ENCODE measurements at places on chromosomes 1 and 21.

DNA sequence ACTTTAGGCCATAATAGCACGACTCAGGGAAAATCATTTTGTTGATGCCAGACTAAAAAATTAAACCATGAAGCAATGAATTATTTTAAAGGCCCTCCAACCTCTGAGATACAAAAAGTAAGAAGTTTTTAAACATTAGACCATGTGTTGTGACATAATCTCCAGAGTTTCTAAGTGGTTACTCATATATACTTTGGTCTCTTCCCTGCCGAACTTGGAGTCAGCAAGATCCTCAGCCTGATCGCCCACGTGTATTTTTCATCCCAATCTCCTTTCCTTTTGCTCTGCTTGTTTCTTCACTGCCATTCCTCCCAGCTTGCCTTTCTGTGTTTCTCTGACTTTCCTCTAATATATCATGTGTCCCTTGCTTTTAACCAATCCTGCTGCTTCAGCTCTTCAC, 3.8 kb downstream of the ARV1 start:
- no peak for DNase-seq

GRCh38 chr1:184882957-184883815, 91.1 kb downstream of the NIBAN1 start:
- DNase-seq: no peak

GRCh38 chr1:168362991-168363390, 82.3 kb downstream of the TBX19 start:
- no peak for DNase-seq

DNA sequence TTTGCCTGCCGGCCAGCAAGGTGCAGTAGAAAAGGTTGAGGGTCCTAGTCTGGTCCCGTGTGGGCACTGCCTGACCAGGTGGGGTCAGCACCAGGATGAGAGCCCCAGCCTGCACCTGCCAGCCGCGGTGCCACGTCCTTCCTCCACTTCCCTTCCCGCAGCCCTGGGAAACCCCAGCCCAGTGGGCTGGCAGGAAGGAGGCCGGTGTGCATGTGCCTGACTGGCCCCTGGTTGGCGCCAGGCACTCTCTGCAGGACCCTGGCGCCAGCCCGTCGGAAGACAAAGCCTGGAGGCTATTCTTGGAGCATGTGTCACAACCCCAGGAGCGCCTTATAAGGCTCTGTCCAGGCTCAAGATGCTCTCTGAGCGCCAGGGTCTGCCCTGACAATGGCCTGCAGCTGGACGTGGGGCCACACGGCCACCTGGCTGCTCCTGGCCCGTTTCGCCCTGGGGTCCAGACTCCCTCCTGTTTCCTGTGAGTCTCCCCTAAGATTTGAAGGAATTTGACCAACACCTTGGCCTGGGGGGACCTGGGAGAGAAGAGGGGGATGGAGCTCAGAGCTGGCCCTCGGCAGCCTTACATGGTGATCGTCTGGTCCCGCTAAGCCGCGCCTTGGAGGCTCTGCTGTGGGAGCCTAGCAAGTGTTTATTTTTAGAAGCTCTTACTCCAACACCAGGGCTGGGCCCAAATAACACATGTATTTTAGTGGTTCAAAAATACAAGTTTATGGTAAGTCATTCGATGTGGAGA, 31.9 kb upstream of the POFUT2 start:
- no peak for DNase-seq

DNA sequence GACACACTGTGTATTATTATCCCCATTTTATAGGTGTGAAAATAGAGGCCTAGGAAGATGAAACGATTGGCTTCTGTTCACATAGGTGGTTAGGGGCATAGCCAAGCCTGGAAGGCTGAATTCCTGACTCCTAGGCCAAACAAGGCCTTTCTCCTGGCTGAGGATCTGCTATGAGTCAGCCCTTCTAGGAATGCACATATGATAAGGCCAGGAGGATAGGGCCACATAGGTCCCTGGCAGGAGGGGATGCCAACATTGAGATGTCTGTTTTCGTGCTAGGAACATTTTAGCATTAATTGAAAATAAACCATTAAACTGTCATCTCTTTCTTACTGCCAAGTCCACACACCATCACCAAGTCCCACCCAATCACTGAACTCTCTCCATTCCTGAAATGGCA, 9.2 kb downstream of the CSMD2 start:
- no peak for DNase-seq

GRCh38 chr1:226723657-226724532, 15.2 kb downstream of the ITPKB start:
- DNase-seq: no peak

GRCh38 chr1:42822800-42823392, 5.7 kb upstream of the SVBP start:
- DNase-seq: no peak

- peak; percentile 12 for DNase-seq
These were observed 39.7 kb downstream of the GLUL start for GRCh38 chr1:182351790-182352364.

- DNase-seq: no peak
These were observed 6.2 kb downstream of the ADSS2 start for GRCh38 chr1:244445320-244446181.

- DNase-seq: no peak
These were observed 44.3 kb downstream of the TPR start for GRCh38 chr1:186330758-186331157.

GRCh38 chr1:65688848-65689247, 103.8 kb upstream of the PDE4B start:
- no peak for DNase-seq

GRCh38 chr1:56644919-56645676, at the start of gene PRKAA2:
Gene PRKAA2 (plus strand): TSS chr1:56645314. CDS start chr1:56645388, 74 bp downstream.
- DNase-seq: peak; percentile 36

- no peak for DNase-seq
These were observed 138.3 kb downstream of the FOXD2 start for GRCh38 chr1:47575855-47576757.

DNA sequence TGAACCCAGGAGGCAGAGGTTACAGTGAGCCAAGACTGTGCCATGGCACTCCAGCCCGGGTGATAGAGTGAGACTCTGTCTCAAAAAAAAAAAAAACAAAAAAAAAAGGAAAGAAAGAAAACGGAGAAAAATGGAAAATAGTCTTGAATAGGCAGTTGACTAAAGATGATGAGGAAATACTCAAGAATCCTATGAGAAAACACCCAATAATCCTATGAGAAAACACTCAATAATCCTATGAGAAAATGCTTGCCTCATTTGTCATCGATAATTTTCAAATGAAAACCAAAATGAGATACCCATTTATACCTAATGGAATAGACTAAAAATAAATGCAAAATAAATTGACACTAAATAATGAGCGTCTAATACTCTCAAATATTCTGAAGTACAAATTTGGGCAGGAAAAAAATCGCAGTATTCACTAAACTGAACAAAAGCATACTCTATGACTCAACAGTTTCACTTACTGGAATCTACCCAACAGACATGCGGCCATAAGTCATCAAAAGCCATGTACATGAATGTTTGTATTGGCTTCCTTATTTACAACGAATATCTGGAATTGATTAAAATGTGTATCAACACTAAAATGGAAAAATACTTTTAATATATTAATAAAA, 733.9 kb upstream of the CHRM3 start:
- DNase-seq: no peak

- DNase-seq: no peak
These were observed 23.8 kb upstream of the KIAA1614 start for GRCh38 chr1:180888870-180889269.

DNA sequence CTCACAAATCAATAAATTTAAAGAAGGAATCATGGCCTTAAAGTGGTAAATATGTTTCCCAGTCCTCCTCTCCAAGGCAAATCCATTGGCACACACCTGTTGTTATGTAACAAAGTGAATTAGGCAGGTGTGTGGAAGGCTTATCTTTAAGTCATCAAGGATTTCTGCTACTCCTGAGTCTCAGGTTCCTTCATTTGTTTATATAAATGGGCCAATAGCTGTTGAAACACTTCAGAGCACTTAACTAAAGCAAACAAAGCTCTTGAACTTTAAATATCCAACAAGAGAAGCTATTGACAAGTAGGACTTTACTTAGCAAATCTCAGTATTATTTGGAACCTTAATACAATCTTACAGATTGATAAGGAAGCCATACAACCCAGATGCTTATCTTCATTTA, 99.3 kb upstream of the ESRRG start:
- no peak for DNase-seq

DNA sequence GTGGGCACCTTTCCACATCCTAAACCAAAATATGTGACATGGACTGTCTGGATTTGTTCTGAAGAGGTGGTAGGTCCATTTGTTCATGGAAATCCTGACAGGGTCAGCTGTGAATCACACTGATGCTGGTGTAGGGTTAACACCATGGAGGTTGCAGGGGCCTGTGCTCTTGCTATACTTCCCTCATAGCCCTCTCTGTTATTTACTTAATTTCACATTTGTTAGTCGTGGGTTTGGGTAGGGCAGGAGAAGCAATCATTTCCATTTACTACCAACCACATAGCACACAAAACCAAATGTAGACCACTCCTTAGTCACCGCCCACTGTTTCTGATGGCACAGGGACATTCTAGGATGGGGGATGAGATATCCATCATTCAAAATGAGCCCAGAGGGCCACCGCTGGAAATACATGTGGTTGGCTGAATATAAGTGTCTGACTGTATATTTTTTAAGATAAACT, 61.8 kb upstream of the POU2F1 start:
- no peak for DNase-seq

DNA sequence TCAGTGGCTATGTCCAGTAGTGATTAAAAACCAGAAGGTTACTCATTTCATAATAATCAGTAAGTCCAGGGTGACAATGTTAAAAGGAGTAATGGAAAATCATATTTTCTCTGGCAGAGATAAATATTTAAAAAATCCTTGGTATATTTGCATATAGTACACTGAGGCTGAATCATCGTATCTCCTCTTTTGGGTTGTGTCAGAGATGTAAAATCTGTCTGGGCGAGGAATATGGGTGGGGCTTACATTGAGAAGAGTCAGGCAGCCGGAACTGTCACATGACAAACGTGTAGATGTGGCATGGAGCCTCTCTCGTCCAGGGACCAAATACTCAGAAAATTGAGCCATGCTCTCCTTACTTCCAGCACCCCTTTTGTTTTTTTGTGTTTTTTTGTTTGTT, 120.9 kb downstream of the FMN2 start:
- DNase-seq: no peak

- no peak for DNase-seq
These were observed 32.3 kb downstream of the SAMSN1 start for GRCh38 chr21:14513804-14514203.

GRCh38 chr1:213585402-213585801, 402.4 kb upstream of the PROX1 start:
- DNase-seq: no peak

GRCh38 chr1:94883691-94884090, 43.2 kb downstream of the CNN3 start:
- DNase-seq: no peak

GRCh38 chr1:5554111-5554510, 438.1 kb downstream of the NPHP4 start:
- DNase-seq: no peak

DNA sequence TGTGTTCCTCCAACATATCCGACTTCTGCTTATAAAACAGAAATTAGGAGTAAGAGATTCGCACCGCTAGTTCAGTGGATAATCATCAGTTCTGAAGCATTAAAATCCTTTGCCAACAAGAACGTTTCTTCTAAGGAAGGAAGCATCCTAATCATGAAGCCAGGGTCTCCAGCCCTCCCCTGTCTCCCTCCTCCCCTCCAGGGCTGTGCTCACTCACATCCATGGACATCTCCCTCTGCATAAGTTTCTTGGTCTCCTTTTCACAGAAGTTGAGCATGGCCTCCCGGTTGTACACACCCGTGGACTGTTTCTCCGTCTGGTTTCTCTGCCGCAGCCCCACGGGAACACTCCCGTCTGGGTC, 505 bp downstream of the LMOD1 start:
- no peak for DNase-seq

- no peak for DNase-seq
These were observed 14.2 kb upstream of the CASQ2 start for GRCh38 chr1:115782571-115783281.

DNA sequence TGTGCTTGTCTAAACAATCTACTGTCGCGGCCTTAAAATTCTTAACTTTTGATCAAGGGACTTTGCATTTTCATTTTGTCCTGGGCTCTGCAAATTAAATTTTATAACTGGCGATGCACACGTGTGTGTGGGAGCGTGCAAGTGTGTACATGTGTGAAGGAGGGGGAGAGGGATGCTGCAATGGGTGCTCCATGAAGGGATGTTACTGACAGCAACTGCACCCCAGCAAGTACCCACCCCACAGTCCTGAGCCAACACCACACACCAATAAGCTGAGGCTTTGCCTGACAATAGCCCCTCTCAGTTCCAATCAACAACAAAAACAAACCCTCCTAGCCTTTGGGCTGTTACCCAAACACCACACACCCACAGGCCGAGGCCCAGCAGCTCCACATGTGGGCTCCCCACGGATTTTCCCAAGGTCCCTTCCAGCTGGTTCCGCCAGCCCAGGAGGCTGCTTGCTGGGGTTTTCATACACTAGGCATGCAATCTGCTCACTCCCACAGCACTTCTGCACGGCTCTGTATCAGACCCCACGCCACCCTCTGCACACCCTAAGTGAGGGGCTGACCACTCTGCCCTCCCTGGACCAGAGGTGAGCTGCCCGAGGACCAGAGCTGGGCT, 32.8 kb upstream of the IFFO2 start:
- DNase-seq: no peak

DNA sequence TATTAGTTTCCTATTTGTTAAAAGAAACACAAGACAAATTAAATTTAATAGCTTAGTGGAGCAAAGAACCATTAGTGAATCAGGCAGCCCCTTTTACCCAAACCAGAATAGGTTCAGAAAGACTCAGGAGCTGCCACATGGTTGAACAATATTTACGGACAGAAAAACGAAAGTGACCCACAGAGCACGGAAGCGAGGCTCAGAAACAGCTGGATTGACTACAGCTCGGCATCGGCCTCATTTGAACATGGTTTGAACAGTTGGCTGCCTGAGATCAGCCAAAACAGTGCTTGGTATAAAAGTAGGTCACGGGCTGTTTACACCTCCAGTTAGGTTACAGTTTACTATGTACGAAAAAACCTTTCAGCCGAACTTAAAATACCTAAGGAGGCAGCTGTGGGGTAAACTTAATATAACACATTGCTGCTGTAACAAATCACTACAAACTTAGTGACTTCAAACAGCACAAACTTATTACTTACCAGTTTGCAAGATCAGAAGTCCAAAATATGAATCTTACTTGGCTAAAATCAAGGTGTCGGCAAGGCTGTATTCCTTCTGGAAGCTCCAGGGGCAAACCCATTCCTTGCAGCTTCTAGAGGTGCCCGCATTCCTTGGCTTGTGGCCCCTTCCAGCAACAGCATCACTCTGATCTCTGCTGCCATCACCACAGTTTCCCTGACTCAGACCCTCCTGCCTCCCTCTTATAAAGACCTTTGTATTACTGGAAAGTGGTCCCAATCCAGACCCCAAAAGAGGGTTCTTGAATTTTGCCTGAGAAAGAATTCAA, 11.8 kb downstream of the PADI4 start:
- no peak for DNase-seq

DNA sequence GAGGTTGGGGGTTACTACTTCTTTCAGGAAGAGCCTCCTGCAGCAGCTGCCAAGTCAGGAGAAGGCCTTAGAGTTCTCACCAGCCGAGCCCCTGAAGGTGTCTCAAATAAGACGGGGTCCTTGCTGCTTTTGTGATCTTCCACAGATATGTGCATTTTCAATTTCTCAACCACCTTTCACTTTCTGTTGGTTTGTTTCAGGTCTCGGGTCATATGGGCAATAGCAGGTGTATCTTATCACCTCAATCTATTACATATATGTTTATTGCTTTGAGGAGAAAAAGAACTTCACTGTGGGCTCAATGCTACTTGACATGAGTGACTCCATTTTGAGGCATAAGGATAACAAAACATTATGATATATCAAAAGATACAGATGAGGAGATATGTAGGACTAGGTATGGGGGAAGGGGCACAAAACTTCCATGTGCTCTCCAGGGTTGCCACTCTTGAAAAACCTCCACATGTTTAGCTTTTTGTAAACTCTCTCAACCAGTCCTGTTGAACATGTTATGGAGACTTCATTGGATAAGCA, 1171.4 kb upstream of the ADGRL2 start:
- DNase-seq: no peak

Data from substantia nigra (tissue), 51 donors.